ENCODE measurements at places on chromosomes 5 and 9.

- DNase-seq: no peak
Observed at GRCh38 chr9:133739408-133740280, 1.5 kb upstream of the SARDH start.

DNA sequence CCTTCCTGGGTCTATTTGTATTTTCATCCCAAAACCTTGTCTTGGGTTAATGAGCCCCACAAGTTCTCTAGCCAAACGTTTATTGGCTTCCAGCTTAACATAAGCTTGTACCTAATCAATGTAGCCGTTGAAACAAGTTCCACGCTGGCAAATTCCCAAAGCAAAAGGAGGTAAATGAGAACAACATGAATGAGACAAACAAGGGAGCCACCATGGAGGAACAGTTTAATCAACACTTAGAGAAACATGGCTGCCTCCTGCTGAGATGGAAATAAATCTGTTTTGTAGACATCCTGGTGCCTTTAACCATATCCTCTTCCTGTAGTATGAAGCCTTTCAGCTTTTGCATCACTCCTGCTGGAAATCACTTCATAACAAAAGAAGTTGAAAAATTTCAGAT is 166.6 kb upstream of the NFIB start:
- DNase-seq: peak; percentile 37

DNA sequence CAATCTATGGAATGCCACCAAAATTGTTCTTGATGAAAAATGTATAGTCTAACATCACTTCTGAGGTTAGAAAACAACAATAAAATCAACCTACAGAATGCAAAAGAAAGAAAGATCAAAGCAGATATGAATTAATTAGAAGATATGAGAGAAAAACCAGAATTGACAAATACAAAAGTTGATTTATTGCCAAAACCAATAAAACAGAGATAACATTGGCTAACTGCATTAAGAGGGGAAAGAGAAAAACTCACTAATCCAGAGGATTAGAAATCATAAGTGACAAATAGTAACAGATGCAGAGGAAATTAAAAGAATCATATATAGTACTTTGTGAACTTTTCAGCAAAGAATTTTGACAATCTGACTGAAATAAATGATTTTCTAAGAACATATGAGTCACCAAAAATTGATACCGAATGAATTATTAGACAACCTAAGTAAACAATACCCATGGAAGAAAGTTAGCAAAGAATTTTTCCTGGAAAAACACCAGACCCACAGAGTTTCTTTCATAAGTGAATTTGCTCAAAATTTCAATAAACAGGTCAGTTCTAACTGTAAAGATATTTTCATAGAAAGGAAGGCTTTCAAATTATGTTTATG is 167.7 kb downstream of the AOPEP start:
- DNase-seq: no peak

GRCh38 chr9:133514460-133515239 is 10.1 kb downstream of the MYMK start:
- peak; percentile 48 for DNase-seq

GRCh38 chr5:77398458-77398857 is 93.7 kb downstream of the WDR41 start:
- no peak for DNase-seq

GRCh38 chr5:39720136-39720535 is 295.4 kb upstream of the DAB2 start:
- no peak for DNase-seq

- DNase-seq: no peak
Observed at GRCh38 chr5:159768243-159768642, 148.0 kb upstream of the ADRA1B start.

- no peak for DNase-seq
Observed at GRCh38 chr9:35225677-35226076, 63.9 kb downstream of the UNC13B start.

DNA sequence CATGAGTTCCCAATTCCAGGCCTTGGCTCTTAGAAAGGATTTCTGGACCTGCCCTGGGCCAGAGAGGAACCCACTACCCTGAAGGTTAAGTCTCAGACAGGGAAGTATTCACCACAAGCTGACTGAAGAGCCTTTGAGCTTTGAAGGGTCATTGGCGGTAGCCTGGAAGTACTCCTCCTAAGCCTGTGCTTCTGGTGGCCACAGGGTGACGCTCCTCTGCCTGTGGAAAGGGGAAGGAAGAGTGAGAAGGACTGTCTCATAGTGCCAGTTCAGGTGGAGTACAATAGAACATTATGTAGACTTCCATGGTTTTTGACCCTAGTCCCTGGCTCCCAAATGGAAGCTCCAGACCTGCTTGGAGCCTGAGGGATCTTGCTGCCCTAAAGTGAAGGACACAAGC is 1233.2 kb upstream of the CDH6 start:
- DNase-seq: no peak

DNA sequence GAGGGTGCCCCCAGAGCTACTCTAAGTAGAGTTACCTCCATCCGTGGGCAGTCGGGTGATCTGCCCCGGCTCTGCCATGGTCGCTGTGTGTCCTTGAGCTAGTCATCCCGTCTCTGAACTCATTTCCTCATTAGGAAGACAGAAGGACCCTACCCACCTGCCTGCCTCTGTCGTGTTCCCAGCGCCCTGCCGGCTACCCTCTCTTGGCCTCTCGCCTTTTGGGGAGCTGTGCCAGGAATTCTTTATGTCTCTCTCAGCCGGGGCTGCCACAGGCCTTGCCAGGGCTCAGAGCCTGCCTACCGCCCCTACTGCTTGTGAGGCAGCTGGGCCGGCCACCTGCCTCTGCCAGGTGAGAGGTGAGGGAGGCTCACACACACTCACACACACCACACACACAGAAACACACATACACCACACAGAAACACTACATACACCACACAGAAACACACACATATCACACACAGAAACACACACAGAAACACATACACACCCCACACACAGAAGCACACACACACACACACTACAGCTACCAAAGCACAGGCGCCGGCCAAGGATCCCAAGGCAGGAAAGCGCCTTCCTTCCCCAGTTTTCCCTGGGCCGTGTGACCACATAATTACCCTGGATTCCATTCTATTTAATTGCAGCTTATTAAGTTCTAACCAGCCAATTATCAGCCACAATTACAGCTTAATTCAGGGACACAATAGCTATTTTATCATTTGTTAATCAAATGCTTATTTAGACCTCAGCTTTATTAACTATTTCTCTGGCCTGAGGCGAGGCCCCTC is 41.7 kb downstream of the UNC5A start:
- DNase-seq: no peak

DNA sequence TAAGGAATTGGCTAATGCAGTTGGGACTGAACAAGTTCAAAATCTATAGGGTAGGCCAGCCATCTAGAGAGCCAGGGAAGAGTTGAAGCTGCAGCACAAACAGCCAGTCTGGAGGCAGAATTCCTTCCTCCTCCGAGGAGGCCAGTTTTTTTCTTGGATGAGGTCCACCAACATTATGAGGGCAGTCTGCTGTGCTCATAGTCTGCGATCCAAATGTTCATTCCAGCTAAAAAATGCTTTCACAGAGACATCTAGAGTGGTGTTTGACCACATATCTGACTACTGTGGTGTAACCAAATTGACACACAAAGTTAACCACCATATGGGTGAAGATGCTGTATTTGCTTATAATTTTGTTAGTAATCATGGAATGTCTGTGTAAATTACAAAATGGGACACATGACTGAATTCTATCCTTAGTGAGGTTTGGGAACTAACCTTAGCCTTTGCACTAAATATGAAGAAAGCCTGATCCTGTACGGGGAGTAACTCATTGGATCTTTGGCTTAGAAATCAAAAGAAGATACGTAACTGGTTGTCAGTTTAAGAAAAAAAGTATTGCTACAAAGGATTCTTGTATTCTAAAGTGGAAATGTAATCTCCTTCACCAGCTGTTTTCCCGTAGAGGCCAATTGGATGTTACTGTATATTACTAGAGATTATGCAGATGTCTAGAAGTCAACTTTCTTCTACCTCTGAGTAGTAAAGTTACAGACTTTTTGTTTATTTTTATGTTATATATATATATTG is 70.6 kb downstream of the SPIN1 start:
- DNase-seq: peak; percentile 79

GRCh38 chr9:127204771-127205470 is 59.7 kb upstream of the GARNL3 start:
- peak; percentile 18 for DNase-seq

DNA sequence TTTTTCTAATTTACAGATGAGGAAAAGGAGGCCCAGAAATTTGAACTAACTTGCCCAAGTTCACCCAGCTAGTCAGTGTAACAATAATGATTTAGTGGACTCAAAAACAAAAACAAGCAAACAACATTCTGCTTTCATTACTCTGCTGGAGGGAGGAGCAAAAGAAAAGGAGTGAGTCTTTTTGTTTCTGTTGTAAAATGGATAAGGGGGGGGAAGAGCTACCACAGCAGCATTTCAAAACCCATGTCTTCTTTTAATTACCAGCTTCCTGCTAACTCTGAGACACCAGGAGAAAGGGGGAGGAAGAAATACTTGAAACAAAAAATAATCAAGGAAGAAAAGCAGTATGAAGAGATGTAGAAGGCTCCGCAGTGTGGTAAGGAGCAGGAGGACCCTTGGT is 39.2 kb upstream of the EQTN start:
- no peak for DNase-seq

- DNase-seq: no peak
Observed at GRCh38 chr9:23774266-23774665, 51.8 kb downstream of the ELAVL2 start.

GRCh38 chr9:92775466-92775865 is 10.8 kb upstream of the BICD2 start:
- DNase-seq: no peak

All from brain (organoid and tissue), 16 donors.